Body of pancreas (tissue), 4 donors: ENCODE measurements at places on chromosomes 6 and 20. TPM values are rescaled to one million over a fixed set of nuclear protein-coding genes. Genes with fewer than 3 reads are reported as not detected.

DNA sequence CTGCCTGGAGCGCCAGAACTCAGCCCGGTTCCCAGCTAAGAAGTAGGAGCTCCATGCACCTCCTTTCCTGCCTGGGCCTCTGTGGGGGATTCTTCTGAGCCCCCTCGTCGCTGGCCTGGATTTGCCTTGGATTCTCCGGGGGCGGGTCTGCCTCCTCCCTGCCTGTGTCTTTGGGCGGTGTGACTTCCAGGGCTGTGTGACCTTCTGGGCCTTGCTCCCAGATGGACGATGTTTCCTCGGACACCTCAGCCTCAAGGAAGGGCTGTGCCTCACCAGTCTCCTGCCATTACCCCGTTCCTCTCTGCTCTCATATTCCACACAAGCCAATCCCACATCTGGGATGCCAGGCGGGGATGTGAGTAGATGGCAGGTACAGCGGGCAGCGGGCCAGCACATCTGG lies 76.8 kb downstream of the ERMARD start:
- no peak overlapping the region for H3K27ac ChIP-seq
- DNase-seq, result no peak
- no peaks in the 10 kb centered on the region for H3K27me3 ChIP-seq
- H3K36me3 ChIP-seq, result no peaks in the 10 kb centered on the region
- no peak overlapping the region for H3K4me3 ChIP-seq

- no peaks in the 10 kb centered on the region for H3K27me3 ChIP-seq
- peak overlapping the region; percentile 9 for H3K4me3 ChIP-seq
- no peak overlapping the region for H3K27ac ChIP-seq
- H3K36me3 ChIP-seq, result no peaks in the 10 kb centered on the region
- DNase-seq, result no peak
Measured at GRCh38 chr6:108157234-108157980, 8.4 kb upstream of the NR2E1 start.

Gene CNR1
- 2.6 TPM for total RNA-seq

DNA sequence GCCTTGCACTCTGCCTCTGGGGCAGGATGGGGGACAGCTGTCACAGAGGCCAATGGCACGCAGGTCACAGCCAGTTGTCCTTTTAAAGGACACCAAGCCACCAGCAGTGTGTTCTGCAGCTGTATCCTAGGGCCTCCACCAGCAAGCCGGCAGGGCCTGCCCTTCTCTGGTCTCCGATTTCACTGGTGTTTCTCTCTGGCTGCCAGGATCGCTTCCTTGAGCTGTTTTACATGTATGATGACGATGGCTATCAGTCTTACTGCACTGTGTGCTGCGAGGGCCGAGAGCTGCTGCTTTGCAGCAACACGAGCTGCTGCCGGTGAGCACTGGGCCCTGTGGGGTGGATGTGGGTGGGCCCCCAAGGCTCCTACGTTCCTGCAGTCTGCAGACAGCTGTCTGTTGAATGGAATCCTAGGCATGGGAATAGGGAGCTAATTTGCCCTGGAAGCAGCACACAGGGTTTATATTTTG lies 22.7 kb upstream of the MAPRE1 start:
- H3K27ac ChIP-seq, result no peak overlapping the region
- DNase-seq, result no peak
- no peak overlapping the region for H3K4me3 ChIP-seq
- H3K4me1 ChIP-seq, result no peaks in the 10 kb centered on the region

- no peak overlapping the region for H3K27ac ChIP-seq
- no peaks in the 10 kb centered on the region for H3K27me3 ChIP-seq
- no peaks in the 10 kb centered on the region for H3K36me3 ChIP-seq
- no peak overlapping the region for H3K4me3 ChIP-seq
Measured at GRCh38 chr6:3616565-3617176, 134.8 kb downstream of the PXDC1 start.

DNA sequence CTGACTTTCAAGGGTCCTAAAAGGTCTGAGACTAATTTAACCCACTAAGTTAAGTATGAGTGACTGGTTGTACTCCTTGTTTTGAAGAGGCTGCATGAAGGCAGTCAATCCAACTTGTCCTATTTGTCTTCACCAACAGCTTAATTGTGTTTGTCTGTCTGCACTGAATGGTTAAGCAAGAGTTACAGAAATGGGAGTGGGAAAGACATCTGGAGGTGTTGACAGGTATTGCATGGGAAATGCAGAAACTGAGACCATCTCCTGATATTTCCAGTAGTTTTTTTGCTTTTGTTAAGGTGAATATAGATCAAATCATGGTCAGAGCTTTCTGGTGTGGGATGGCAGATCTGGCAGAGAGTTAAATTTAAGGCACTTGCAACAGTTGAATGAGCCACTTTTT lies 6.5 kb downstream of the FUT9 start:
- H3K4me3 ChIP-seq, result no peak overlapping the region
- H3K36me3 ChIP-seq, result no peaks in the 10 kb centered on the region
- DNase-seq, result no peak
- H3K4me1 ChIP-seq, result no peaks in the 10 kb centered on the region
- H3K27ac ChIP-seq, result no peak overlapping the region

GRCh38 chr20:12211361-12211760 lies 293.7 kb downstream of the BTBD3 start:
- DNase-seq, result no peak
- H3K4me1 ChIP-seq, result no peaks in the 10 kb centered on the region
- no peaks in the 10 kb centered on the region for H3K36me3 ChIP-seq
- H3K4me3 ChIP-seq, result no peak overlapping the region

- no peaks in the 10 kb centered on the region for H3K36me3 ChIP-seq
- H3K4me1 ChIP-seq, result no peaks in the 10 kb centered on the region
- H3K27ac ChIP-seq, result no peak overlapping the region
- H3K27me3 ChIP-seq, result no peaks in the 10 kb centered on the region
Measured at GRCh38 chr6:107629548-107630129, 139.7 kb downstream of the SOBP start.

GRCh38 chr6:63553900-63554299 lies 18.4 kb upstream of the LOC128125822 start:
- no peaks in the 10 kb centered on the region for H3K36me3 ChIP-seq
- H3K27ac ChIP-seq, result no peak overlapping the region
- H3K4me3 ChIP-seq, result no peak overlapping the region
- no peak for DNase-seq
- no peaks in the 10 kb centered on the region for H3K27me3 ChIP-seq

DNA sequence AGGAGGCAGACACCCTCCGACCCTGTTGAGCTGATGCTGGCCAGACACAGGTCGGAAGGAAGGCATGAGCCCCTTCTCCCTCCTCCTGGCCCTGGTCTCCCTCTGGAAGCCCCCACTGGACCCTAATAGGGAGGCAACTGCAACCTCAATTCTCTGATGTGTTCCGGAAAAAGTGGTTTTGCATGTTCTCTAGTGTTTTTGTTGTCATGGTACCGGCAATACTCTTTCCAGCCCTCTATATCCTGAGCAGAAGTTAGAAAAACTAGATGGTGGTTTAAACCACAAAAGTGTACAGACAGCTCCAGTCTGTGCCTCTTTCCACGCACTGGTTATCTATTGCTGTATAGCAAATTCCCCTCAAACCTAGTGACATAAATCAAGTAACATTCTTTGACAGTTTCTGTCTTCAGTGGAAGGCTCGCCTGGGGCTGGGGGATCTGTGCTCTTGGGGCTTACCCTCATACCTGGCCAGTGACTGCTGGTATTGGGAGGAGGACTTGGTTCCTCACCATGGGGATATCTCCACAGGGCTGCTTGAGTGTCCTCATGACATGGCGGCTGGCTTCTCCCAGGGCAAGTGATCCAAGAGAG lies 37.0 kb downstream of the SYTL3 start:
- no peaks in the 10 kb centered on the region for H3K4me1 ChIP-seq
- H3K36me3 ChIP-seq, result no peaks in the 10 kb centered on the region
- no peak overlapping the region for H3K27ac ChIP-seq
- H3K27me3 ChIP-seq, result no peaks in the 10 kb centered on the region
- no peak overlapping the region for H3K4me3 ChIP-seq

GRCh38 chr20:50145566-50145965 lies 8.0 kb downstream of the PEDS1 start:
- DNase-seq, result no peak
- no peak overlapping the region for H3K4me3 ChIP-seq
- no peak overlapping the region for H3K27ac ChIP-seq

DNA sequence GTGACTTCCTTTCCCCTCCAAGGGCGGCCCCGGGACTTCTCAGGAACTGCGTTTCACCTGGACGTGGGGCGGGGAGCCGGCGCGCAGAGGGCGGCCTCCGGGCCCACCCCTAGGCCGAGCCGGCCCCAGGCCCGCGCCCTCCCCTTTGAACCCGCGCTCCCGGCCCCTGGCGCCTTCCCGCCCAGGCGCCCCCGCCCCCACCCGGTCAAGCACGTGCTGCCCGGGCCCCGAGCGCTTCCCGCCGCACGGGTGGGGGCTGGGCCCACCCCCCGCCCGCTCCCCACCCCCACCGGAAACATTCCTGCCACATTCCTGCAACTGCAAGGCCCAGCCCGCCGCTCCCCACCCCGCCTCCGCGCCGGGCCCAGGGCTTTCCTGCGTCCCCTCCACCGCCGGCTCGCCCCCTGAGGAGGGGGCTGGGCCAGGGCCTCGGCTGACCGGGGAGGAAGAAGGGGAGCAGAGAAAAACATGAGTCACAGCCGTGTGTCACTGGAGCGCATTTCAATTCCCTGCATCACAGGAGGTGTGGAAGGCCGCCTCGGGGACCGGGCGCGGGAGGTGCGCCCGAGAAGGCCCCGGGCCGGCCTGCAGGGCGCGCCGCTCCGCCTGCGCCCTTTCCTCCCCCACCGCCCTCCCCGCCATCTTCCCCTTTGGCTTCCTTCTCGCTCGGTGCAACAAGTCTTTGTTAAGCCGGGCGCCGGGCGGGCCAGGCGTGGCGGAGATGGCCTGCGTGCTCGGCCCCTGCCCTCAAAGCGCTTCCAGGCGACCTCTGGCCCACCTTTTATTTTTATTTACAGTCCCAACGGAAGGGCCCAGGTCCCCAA lies 1.2 kb upstream of the HMGA1 start:
- H3K36me3 ChIP-seq, result no peaks in the 10 kb centered on the region
- H3K4me3 ChIP-seq, result no peak overlapping the region
- DNase-seq, result peak; percentile 32
- H3K27me3 ChIP-seq, result no peaks in the 10 kb centered on the region

DNA sequence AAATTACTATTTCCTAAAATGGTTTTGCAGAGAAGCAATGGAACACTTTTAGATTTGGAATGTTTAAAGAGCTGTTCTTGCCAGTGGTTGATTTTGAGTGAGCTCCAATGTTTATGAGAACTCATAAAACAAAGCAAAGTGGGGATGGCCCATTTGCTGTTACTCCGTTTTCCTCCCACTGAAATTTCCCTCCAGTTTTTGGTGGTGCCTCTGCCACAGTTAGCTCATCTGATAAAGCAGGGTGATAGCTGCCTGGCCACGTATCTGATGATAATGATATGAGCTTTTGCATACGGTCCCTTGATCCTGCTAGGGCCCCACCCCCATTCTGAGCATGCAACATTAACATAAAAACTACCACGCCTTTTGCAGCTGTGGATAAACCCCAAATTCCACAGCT lies 10.4 kb downstream of the CD83 start:
- H3K27me3 ChIP-seq, result no peaks in the 10 kb centered on the region
- H3K36me3 ChIP-seq, result no peaks in the 10 kb centered on the region
- no peak for DNase-seq
- no peak overlapping the region for H3K27ac ChIP-seq
- no peaks in the 10 kb centered on the region for H3K4me1 ChIP-seq
- no peak overlapping the region for H3K4me3 ChIP-seq

DNA sequence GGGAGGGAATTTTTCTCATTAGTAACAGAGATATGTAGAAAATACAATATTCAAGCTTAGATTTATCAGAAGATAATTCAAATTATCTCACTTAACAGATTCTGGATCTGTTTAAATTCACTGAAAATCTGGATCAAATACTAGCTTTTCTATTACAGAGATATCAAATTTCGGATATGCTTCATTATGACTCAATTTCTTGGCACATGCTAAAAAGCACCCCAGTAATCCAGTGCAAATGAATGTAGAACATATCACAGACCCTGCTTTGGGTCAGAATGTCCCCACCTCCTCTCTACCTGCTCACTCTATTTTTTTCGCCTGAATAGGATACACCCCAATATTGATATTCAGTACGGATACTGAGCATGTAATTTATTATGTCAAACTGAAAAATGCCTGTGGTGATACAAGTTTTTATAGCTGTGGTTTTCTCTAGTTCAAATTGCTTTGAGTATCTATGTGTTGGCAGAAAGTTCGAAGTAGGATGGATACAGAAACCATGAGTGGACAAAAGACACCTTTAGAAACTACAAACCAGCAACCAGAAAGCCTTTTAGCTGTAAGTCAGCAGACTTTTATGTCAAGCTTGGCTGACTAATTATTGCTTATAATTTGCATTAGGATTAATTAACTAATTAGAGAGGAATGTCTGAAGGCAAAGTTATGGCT lies 290.0 kb downstream of the TFAP2B start:
- H3K4me3 ChIP-seq, result no peak overlapping the region
- DNase-seq, result no peak
- no peak overlapping the region for H3K27ac ChIP-seq
- no peaks in the 10 kb centered on the region for H3K36me3 ChIP-seq
- no peaks in the 10 kb centered on the region for H3K27me3 ChIP-seq

DNA sequence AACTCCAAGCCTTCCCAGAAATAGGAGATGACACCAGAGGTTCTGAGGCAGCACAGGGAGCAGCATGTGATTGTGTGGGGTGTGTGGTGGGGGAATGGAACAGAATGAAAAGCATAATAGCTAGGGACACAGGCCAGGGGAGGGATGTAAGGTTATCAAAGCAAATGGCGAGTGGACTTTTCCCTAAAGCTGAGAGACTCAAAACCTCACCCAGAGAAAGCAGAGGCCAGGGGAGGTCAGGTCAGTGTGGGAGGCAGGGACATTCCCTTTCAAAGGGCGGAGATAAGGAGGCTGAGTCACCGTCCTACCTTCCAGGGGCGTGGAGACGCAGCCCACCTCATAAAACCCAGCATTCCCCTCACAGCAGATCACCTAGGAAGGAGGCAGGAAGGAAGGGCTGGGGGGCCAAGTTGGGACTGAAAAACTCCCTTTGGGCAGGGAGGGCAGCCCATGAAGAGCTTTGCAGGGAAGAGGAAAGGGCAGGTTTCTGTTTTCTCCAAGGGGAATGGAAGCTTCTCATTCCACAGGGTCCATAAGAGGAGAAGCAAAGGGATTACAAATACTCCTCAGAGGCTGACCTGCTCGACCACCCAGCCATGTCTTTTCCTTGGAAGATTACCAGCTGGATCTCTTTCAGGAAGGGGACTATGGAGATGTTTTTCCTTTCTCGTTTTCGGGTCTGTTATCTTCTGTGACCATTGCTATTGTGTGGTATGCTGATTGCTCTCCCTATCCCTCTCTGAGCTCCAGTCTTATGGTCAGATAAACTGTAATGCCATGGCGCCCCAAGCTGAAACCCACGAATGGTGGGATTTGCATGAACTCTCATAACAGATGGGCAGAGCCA lies 9.6 kb upstream of the LY6G5C start:
- H3K27me3 ChIP-seq, result no peaks in the 10 kb centered on the region
- DNase-seq, result no peak
- no peak overlapping the region for H3K27ac ChIP-seq
- no peaks in the 10 kb centered on the region for H3K4me1 ChIP-seq
- H3K36me3 ChIP-seq, result peaks cover 15% of the 10 kb centered on the region
